GM23248 (cell line): ENCODE measurements at places on chromosomes 6 and 20.

DNA sequence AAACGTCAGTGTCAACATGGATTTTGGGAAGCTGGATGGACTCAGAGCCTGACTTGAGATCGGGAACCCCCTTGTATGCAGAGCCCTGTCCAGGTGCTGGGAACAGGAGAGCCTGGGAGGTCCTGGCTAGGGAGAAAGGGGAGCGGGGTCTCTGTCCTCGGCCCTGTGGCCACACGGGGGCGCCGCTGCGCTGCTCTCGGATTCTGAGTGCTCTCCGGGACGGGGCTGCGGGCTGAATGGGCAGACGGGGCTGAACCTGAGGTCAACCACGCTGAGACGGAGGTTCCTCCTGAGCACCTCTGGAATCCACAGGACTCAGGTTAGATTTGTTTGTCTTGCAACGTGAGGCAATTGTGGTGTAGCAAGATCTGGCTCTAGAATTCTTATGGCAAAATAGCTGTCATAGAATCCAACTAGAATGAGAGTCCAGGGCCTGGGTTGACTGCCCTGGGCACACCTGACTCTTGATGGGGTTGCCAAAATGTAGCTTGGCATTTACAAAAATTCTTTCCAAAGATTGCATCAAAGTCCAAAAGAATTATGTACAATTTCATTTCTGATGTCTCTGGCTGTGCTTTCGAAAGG is 20.6 kb upstream of the HLA-F start:
- peak; percentile 45 for DNase-seq

- DNase-seq, result no peak
Observed at GRCh38 chr6:96926425-96926824, 1.9 kb downstream of the KLHL32 start.

GRCh38 chr20:21437816-21438215 is 40.5 kb upstream of the NKX2-4 start:
- peak; percentile 20 for DNase-seq

DNA sequence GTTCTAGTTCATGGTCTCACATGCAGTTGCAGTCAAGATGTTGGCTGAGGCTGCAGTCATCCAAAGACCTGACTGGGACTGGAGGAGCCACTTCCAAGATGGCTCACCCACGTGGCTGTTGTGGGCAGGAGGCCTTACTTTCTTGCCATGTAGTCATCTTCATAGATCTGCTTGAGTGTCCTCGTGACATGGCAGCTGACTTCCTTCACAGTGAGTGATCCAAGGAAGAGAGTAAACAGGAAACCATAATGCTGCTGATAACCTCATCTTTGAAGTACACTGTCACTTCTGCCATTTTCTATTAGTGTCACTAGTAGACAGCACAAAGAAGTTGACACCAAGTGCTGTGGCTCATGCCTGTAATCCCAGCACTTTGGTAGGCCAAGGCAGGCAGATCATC is 40.1 kb upstream of the AKIRIN2 start:
- no peak for DNase-seq

- DNase-seq, result peak; percentile 49
Observed at GRCh38 chr6:123715006-123715863, 78.5 kb upstream of the TRDN start.

GRCh38 chr6:3317741-3318211 is 59.0 kb downstream of the PSMG4 start:
- DNase-seq, result no peak

GRCh38 chr6:126252154-126252553 is 87.8 kb upstream of the CENPW start:
- no peak for DNase-seq

GRCh38 chr20:54589402-54590030 is 114.1 kb downstream of the DOK5 start:
- no peak for DNase-seq

GRCh38 chr6:67956352-67956751 is 678.7 kb upstream of the ADGRB3 start:
- DNase-seq, result no peak

- DNase-seq, result peak; percentile 3
Observed at GRCh38 chr6:47352194-47352920, 42.7 kb upstream of the TNFRSF21 start.

- DNase-seq, result peak; percentile 82
Observed at GRCh38 chr6:35258858-35259193, 709 bp upstream of the ZNF76 start.

DNA sequence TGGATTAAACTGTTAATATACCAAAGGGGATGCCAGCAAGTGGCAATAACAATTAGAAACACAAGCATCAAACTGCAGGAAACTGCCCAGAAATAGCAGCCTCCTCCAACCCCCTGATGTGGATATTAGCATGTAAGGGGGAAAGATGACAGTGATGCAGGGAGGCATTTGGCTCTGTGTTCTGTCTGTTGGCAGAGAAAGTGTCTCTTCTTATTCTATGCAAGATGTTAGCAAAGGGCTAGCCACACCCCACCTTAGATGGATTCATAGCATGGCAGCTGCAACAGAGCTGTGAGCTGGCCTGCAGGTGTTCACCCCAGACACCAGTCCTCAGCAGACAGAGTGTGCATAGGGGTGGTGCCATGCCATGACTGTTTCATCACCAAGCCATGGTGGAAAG is 38.0 kb downstream of the SCP2D1 start:
- DNase-seq, result no peak

DNA sequence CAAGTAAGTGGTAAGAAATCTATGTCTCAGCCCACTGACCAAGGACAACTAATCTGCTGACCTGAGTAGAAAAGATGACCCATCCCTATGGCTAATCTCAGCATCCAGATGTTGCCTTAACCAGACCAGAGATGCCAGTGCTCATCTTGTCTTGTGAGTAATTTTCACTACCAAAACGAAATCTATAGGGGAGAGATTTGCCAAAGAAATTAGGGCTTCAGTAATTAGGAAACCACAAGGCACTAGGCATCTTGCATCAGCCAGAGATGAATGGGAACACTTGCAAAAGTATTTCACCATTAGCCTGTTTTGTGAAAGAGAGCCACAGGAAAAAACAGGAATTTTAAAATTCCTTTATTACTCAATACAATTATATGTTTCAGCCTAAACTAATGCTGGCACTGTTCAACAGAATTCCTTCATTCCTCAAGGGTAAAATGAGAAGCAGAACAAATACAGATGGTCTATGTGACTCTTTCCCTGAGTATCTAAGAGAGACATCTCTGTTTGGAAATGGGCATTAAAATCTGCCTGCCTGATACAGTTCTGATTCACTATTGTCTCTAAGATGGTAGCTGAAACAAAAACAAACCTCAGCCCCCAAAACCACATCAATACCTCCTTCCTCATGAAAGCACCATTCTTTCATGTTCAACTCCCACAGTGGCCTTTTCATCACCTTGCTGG is 87.8 kb downstream of the GMDS start:
- peak; percentile 87 for DNase-seq

DNA sequence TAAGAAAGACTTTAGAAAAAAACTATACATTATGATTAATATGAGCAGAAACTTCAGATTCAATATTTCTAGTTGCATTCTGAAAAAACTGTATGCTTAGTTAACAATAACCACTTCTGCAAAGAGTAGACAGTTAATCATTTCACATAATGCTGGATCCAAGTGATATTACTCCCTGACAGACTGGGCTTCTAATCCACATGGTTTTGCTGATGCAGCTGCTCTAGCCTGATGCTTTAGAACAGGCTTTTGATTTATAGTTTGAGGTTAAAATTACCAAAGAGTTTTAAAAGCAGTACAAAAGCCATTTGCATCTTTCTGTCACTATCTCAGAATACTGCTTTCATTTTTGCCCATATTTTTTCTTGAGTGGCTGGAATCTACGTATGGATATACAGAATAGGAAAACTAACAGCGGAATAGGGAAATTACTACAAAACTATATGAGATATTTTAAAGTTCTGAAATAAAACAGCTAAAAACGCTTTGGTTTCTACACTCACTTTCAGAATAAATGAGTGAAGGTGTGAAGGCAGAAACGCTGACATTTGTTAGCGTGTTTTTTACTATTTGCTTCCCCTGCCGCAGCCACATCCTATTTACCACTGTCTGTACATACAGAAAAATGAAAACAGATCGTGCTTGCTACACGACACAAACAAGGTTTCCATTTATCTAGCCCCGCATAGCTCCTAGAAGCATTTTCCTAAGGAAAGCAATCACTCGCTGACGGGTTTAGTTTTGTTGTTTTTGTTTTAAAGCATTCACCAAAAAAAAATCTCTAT is 61.7 kb downstream of the METTL24 start:
- DNase-seq, result peak; percentile 13

GRCh38 chr6:134358320-134358719 is 40.4 kb upstream of the SGK1 start:
- DNase-seq, result peak; percentile 66

GRCh38 chr6:19988555-19988954 is 151.4 kb downstream of the ID4 start:
- DNase-seq, result peak; percentile 52

DNA sequence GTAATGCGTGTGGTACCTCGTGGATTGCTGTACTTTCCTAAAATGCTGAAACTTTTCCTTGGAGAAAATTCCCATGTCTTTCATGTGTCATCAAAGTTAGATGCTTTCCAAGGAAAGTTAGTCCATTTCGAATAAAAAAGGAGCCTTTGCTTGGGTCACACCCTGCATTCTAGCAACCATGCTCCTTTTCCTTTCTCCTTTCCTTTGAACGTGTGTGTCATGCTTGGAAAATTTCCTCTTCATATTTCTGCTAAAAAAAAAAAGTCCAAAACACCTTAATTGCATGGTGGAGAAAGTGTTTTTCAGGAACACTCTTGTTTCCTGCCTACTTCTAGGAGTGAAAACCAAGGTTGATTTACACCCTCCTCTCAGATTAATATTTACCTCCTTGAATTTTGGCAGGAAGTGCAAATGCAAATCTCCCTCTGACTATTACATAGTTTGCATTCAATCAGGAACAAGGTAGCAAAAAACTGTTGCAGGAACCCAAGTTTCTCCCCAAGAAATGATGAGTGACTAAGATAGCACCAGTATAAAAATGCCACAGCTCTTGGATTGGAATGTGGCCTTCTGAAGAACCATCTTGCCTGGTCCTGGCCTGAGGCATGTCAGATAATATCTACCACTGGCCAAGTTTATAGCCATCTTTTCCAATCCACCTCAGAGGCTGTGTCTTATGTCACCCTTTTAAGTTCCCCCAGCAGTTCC is 590.6 kb downstream of the QKI start:
- DNase-seq, result no peak

- DNase-seq, result no peak
Observed at GRCh38 chr6:66605011-66605410, 898.0 kb upstream of the EYS start.
